ENCODE measurements at places on chromosomes 1 and 21. TPM values are rescaled to one million over a fixed set of nuclear protein-coding genes. Genes with fewer than 3 reads are reported as not detected.

The SPATC1L gene
- total RNA-seq = 6.9 TPM

The SLAMF9 gene
- total RNA-seq = not detected

The SLAMF8 gene
- total RNA-seq = not detected

The LPAR3 gene
- not detected for total RNA-seq

The PGBD2 gene
- total RNA-seq = 4.6 TPM

The MIXL1 gene
- not detected for total RNA-seq

The C1orf21 gene
- total RNA-seq = 23.8 TPM

The TPTE gene
- not detected for total RNA-seq

The KISS1 gene
- 0.79 TPM for total RNA-seq

The PPIAL4G gene
- not detected for total RNA-seq

The NEGR1 gene
- total RNA-seq = 12.4 TPM

The COL24A1 gene
- 0.07 TPM for total RNA-seq

The S100A8 gene
- total RNA-seq = not detected

The TAS1R1 gene
- total RNA-seq = 0.07 TPM

The PDPN gene
- total RNA-seq = not detected

The UBE2U gene
- not detected for total RNA-seq

The AGO3 gene
- total RNA-seq = 25.3 TPM

The IL20 gene
- not detected for total RNA-seq

The PARS2 gene
- total RNA-seq = 3.2 TPM

The CXADR gene
- total RNA-seq = 4.4 TPM

The LCE3D gene
- not detected for total RNA-seq

The MSH4 gene
- total RNA-seq = 0.13 TPM

The LCE2B gene
- total RNA-seq = not detected

The C1orf74 gene
- 4.0 TPM for total RNA-seq

The WNT4 gene
- total RNA-seq = 0.13 TPM

The IL10 gene
- not detected for total RNA-seq

The CYP4B1 gene
- not detected for total RNA-seq

The CD164L2 gene
- total RNA-seq = not detected

The MSTO1 gene
- 22.4 TPM for total RNA-seq

The CCDC185 gene
- not detected for total RNA-seq

The TMEM52 gene
- 0.42 TPM for total RNA-seq

The LDLRAD2 gene
- not detected for total RNA-seq

The KCNJ9 gene
- total RNA-seq = not detected

The IGSF21 gene
- total RNA-seq = not detected

The SFN gene
- total RNA-seq = 0.13 TPM

The SIPA1L2 gene
- 9.9 TPM for total RNA-seq

The LEFTY2 gene
- not detected for total RNA-seq

The PIGR gene
- total RNA-seq = not detected

The TMPRSS2 gene
- total RNA-seq = not detected

The RIIAD1 gene
- total RNA-seq = not detected

The GJB5 gene
- total RNA-seq = not detected

The IRF6 gene
- 24.3 TPM for total RNA-seq

The CELA2B gene
- not detected for total RNA-seq

The CELSR2 gene
- total RNA-seq = 1.1 TPM

The CRNN gene
- not detected for total RNA-seq

The PTPRU gene
- 2.8 TPM for total RNA-seq

The BMP8A gene
- total RNA-seq = 0.13 TPM

The ANXA9 gene
- not detected for total RNA-seq

The NPL gene
- 2.1 TPM for total RNA-seq

The PCNX2 gene
- total RNA-seq = 3.5 TPM

The CRABP2 gene
- total RNA-seq = 0.46 TPM

The SON gene
- total RNA-seq = 128 TPM

The NMNAT2 gene
- total RNA-seq = 0.14 TPM

The BRDT gene
- not detected for total RNA-seq

The ZNF687 gene
- 6.9 TPM for total RNA-seq

The SMIM34 gene
- not detected for total RNA-seq

The ELF3 gene
- 0.07 TPM for total RNA-seq

The COPA gene
- total RNA-seq = 334 TPM

The MTOR gene
- total RNA-seq = 42.7 TPM
